ENCODE measurements at places on chromosomes 13 and 19.
A peak's percentile ranks its signal among the peaks of the same experiment; 100 is the strongest.

- DNase-seq: no peak
These were observed 8.9 kb upstream of the VSTM2B start for GRCh38 chr19:29516821-29517395.

GRCh38 chr19:47813304-47813994 lies 8.3 kb upstream of the CRX start:
- peak; percentile 89 for DNase-seq

DNA sequence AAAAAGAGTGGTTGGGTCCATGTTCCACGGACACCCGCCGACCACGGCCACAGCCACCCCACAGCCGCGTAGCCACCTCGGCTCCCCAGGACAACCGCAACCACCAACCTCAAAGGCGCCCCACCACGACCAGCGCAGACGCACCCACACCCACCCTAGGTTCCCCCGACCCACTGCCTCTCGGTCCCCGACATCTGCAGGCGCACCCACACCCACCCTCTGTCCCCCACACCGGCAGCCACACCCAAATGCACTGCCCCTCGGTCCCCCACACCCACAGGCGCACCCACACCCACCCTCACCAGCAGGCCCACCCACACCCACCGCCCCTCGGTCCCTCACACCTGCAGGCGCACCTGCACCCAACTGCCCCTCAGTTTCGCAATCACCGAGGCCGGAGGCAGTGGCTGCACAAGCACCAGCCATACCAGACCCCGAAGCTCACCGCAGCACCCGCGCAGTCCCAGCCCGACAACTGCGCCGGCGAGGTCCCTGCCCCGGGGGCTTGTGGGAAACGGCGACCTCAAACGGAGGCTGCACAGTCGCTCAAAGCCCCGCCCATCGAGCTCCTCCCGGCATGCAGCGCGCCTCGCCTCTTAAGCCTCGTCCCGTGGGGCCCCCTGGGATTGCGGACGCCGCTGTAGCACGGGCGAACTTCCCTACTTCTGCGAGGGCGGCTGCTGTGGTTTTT lies 18.3 kb downstream of the ZNF77 start:
- no peak for DNase-seq

DNA sequence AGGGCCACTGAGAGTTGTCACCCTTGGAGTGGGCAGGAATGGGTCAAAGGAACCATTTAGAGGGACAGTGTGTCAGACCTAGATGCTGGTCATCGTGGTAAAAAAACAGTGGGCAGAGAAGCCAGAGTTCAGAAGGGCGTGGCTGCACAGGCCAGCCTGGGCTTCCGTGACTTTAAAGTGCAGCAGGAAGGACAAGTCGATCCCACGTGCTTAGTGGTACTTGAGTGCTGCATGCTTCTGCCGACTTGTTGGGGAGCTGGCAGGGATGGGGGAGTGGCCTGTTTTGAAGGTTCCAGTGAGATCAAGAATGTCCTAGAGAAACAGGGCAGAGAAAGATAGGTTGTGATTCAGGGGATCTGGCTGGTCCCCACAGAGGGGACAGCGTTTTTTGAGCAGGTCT lies 17.0 kb downstream of the LYL1 start:
- no peak for DNase-seq

DNA sequence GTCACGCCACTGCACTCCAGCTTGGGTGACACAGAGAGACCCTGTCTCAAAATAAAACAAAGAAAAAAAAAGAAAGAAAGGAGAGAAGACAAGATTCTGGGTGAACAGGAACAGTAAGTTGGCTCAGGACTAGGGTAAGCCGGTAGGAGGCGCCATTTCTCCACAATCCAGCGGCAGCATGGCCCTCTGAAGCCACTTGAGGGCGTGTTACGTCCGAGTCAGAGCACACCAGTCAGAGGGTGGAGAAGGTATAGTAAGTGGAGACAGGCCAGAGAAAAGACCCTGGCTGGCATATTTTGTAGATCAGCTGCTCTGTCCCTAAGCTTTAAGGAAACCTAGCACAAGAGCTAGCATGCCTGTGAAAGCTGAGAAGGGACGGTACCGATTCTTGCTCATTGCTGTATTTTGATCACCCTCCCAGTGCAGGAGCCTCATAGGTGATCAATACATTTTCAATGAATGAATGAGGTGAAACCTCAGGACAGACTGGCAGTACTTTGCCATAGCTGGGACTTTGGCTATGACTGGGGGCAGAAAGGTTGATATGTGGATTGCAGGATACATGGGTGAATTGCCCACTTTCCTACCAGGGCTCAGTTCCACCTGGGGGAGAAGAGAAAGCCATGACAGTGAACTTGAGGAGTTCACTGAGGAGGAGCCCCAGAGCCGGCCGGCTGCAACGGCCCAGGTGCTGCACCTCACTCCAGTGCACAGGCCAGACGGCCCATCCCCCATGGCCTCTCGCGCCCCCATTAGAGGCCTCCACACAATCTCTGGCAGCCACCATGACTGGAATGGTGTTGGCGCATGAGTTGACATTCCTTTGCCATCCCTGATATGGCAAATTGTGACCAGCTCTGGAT lies 23.5 kb downstream of the POU2F2 start:
- peak; percentile 91 for DNase-seq

GRCh38 chr13:88676016-88676415 lies 1004.8 kb downstream of the SLITRK5 start:
- no peak for DNase-seq

DNA sequence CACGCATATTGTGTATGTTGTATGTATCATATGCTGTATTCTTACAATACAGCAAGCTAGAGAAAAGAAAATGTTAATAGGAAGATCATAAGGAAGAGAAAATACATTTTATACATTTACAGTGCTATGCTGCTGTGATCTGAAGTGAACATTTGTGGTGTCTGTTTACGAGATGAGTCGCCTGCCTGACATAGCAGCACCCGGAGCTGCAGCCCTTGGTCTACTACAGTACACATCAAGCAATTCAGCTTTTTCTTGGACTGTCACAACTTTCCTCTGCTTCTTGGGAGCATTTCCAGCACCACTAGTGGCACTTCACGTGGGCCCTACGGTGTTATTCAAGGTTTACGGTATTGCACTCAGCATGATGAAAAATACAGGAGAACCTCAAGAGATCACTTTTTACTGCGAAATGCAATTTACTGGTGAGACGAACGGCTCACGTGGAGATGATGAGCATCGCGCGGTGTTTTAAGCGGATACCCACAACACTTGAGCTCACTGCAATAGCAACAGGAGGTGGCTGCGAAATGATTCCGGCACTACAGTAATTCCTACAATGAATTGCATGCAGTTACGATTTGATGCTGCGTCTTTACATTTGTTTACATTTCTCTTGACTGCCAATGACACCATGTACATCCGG lies 308.4 kb downstream of the FGF9 start:
- no peak for DNase-seq

GRCh38 chr13:76198568-76199163 lies 562.5 kb downstream of the LMO7 start:
- DNase-seq: no peak

DNA sequence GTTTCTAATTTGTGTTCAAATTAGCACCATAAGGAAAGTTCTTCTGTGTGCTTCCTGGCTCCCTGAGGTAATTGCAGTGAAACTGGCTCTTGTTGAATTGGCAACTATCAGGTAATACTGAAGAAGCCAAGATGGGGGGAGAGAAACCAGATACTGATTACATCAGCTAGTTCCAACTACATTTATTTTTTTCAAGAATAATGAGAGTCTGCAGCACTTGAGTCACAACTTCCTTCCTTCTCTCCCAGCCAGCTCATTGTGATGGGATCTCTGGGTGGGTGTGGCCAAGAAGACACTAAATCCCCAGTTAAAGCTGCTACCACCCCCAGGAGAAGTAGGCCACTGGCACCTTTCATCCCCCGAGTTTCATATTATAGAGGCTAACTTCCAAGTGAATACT lies 100.7 kb upstream of the RXFP2 start:
- no peak for DNase-seq

DNA sequence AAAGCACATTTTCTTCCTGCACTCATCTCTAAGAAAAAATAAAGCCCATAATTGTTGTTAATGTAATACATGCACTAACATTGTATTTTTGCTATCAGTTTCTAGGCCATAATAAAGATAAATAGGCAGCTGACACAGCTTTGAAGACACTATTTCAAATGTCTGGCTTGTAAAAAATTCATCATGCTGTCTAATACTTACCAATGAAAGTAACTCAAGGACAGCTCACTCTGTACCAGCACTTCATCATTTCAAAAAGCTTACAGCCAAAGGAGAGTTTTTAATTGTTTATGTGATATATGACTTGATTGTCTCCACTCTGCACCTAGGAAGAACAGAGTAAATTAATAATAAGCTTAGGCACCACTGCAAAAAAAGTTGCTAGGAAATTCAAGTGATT lies 1423.3 kb upstream of the PCDH20 start:
- no peak for DNase-seq

DNA sequence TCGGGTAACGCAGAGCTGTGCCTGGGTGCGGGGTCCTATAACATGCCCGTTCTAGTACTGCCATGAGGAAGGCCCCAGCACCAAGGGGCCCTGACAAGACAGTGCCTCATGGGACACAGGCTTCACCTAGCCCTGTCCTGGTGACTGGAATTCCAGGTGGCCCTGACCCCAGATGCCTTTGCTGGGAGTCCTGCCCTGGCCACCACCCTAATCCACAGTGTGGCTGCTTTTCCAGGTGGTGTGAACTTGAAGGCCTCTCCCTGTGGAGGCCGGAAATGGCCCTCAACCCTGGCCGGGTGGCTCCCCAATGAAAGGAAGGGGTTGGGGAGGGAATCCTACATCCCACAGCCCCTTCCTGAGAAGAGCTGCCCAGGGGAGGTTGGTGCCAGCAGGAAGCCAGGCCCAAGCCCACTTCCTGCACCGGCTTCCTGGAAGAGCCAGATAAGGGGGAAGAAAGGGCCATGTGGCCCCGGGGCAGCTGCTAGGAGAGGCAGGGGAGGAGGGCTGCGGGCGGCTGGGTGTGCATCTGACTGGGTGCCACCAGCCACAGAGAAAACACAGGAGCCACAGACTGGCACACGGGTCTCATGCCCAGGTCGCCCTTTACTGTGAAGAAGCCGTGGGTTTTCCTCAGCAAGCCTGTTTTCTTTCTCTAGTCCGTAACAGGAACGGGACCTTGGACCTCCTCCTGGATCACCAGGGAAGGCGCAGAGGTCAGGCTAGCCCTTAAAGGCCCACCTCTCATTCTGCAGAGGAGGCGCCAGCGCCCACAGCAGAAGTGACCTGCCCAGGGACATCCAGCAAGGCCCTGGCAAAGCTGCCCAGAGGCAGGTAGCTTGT lies 4.7 kb downstream of the LSM4 start:
- DNase-seq: peak; percentile 67

- no peak for DNase-seq
These were observed 22.0 kb downstream of the POSTN start for GRCh38 chr13:37576601-37577000.

GRCh38 chr13:93956426-93956825 lies 523.1 kb downstream of the DCT start:
- no peak for DNase-seq

DNA sequence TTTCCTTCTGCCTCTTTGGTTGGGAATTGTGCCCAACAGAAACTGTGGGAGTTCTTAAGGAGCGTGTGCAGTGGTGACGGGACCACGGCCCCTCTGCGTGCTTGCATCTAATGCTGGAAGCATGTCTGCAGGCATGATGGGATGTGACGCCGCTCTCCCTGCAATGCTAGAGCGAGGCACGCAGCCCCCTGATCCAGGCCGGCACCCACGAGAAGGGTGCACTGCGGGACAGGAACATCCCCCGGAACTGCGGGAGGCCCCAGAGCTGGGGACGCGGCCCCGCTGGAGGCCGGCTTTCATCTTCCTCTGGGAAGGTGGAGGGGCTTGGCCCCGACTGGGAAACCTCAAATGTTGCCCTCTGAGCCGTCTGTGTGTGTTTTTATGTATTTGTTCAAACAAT lies 32.7 kb downstream of the TMEM255B start:
- no peak for DNase-seq

- DNase-seq: no peak
These were observed 1.8 kb upstream of the TMEM272 start for GRCh38 chr13:51846756-51847155.

DNA sequence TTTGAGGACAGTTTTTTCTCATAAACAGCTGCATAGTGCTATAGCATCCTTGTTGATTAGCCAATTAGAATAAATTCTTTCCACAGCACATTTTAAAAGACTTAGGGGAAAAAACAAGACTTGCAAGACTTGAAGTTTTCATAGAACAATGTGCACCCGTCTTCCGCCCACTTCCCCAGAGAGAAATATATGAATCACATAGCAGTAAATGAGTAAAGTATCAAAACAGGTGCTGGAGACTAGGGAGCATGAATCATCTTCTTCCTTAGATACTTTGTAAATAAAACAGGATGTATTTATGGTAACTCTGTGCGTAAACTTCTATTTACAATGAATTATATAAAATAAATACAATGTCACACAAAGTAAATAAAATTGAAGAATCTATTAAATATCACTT lies 75.1 kb downstream of the COL4A2 start:
- DNase-seq: no peak

DNA sequence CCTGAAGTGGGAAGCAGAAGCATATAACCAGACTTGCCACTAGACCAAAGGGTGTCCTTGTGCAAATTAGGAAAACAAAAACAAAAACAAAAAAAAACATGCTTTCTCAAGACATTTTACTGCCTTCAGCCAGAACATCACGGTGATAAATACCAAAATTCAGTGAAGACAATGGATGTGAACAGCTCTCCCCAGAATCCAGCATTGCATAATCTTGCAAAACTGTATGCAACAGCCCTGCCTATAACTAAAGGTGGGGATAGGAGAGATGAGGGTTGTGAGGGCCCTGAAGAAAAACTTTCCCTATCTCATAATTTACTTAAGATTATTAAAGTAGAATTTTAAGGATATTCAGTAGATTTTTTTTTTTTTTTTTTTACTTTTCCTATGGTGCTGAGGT lies 24.9 kb upstream of the NDFIP2 start:
- no peak for DNase-seq

DNA sequence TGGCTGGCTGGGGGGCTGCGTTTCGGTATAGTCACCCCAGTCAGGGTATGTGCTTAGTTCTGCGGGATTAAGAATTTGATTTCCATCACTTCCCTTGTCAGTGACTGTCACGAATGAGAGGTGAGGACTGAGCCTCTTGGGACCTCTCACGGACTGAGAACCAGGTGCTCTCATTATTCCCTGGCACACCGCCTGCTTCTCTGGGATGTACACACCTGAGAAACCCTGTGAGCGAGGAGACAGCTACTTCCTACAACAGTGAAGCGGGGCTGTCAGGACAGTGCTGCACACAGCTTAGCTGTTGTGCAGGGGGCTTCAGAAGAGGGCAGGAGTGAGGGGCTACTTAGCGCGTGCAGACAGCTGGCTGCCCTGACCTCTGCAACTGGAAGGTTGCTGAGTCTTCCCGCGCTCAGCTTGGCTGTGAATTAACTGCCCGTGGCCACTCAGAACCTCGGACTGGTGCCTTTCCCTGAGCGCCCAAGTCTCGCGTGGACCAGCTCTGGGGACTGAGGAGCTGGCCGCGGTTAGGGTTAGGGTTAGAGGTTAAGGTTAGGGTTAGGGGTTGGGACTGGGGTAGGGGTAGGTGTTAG lies 65.3 kb upstream of the MCF2L start:
- DNase-seq: no peak

GRCh38 chr13:92418818-92419412 lies 807.7 kb upstream of the GPC6 start:
- no peak for DNase-seq

GRCh38 chr19:7558667-7559066 lies 23.1 kb downstream of the PNPLA6 start:
- no peak for DNase-seq

Measured in endothelial cell (in vitro differentiated cells).